Thyroid gland (tissue), 4 donors: ENCODE measurements at places on chromosomes 7 and 10. TPM values are rescaled to one million over a fixed set of nuclear protein-coding genes. Genes with fewer than 3 reads are reported as not detected.

GRCh38 chr7:155524018-155524556, 22.3 kb downstream of the CNPY1 start:
- no peaks in the 10 kb centered on the region for H3K36me3 ChIP-seq
- H3K4me3 ChIP-seq, result no peak overlapping the region

CCDC146 gene
- total RNA-seq, result 51.3 TPM

GRCh38 chr10:103445767-103446567, 6.2 kb downstream of the CALHM2 start:
- H3K4me1 ChIP-seq, result peaks cover 36% of the 10 kb centered on the region
- H3K27ac ChIP-seq, result peak overlapping the region; percentile 77
- H3K36me3 ChIP-seq, result peaks cover 53% of the 10 kb centered on the region
- H3K4me3 ChIP-seq, result no peak overlapping the region
- H3K27me3 ChIP-seq, result no peaks in the 10 kb centered on the region

DNA sequence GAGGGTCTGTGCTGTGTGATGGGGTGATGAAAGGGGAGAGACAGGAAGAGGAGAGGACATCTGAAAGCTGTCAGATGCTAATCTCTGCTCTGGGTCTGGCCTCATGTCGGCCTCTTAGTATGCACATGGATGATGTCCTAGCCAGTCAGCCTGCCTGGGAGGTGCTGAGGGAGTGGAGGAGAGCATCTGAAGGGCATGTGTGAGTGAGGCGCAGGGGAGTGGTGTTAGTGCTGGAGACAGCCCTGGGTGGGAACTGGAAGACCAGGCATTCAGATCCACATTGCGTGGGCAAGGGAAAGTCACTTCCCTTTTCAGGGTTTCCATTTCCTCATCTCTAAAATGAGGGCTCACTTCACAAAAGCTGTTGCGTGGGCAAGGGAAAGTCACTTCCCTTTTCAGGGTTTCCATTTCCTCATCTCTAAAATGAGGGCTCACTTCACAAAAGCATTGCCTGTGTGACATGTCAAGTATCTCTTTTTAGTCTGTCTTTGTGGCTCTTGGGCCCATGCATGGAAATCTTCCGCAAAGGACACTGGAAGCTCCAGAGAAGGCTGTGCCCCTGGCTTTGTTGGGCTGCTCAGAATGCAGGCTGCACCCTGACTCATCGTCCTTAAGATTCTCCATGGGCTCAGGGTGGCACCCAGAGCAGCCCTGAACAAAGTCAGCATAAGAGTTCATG, 10.0 kb downstream of the SFTPD start:
- no peaks in the 10 kb centered on the region for H3K4me1 ChIP-seq
- peak; percentile 7 for DNase-seq
- H3K4me3 ChIP-seq, result no peak overlapping the region
- H3K36me3 ChIP-seq, result no peaks in the 10 kb centered on the region

ENTPD1 gene
- 11.3 TPM for total RNA-seq

DNA sequence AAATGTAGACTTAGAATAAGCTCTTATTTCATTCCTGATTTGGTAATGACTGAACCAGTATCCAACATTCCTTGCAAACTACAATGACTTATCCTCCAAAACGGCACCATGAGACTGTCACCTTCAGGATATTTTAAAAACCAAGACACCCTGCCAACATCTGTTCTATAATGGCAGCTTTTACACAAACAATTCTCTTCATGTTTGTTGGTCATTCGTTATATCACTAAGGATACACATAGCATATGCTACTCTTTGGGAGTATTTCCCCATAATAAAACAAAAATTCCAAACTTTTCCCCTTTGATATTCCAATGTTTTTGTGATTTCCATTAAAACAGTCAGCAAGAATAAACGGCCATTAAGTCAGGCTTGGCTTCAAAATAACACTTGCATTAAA, 215.4 kb downstream of the GLI3 start:
- H3K4me3 ChIP-seq, result no peak overlapping the region
- H3K27ac ChIP-seq, result no peak overlapping the region

SYT15 gene
- total RNA-seq, result 3.9 TPM

- H3K36me3 ChIP-seq, result no peaks in the 10 kb centered on the region
- no peak overlapping the region for H3K27ac ChIP-seq
- no peak overlapping the region for H3K4me3 ChIP-seq
- peaks cover 4% of the 10 kb centered on the region for H3K4me1 ChIP-seq
Observed at GRCh38 chr10:12579954-12580858, 230.9 kb downstream of the CAMK1D start.

LARP4B gene
- 88.6 TPM for total RNA-seq

LIPF gene
- total RNA-seq, result not detected

DNA sequence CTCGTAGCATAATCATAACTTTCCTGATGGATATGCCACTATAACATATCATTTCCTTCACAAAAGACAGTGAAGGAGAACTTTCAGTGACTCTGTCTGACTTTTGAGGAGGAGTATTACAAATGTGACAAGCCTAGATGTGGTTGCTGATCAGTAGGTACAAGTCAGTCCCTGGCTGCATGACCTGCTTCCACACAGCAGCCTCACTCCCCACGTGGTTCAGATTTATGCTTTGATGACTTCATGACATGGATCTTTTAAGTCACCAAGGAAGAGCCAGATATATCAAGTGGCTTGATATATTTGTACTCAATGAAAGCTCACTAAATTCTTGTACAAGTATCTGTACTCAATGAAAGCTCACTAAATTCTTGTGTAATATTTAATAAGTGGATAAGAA, 50.9 kb upstream of the MKLN1 start:
- H3K4me1 ChIP-seq, result no peaks in the 10 kb centered on the region
- no peak overlapping the region for H3K27ac ChIP-seq
- H3K36me3 ChIP-seq, result no peaks in the 10 kb centered on the region
- no peaks in the 10 kb centered on the region for H3K27me3 ChIP-seq
- no peak overlapping the region for H3K4me3 ChIP-seq
- DNase-seq, result no peak

DNA sequence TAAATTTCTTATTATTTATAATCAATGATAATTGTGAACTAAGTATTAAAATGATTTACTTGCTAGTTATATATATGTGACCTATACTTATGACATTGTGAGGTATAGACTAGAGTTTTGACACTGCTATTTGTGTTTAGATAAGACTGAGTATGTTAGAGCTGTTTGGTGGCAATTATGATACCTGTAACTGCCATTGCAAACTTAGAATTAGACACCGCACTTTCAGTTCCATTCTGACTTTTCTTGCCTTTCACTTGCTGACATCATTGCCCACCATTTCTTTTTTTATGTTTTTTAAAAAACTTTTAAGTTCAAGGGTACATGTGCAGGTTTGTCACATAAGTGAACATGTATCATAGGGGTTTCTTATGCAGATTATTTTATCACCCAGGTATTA, 214.5 kb downstream of the MBL2 start:
- H3K36me3 ChIP-seq, result no peaks in the 10 kb centered on the region
- no peak for DNase-seq
- no peaks in the 10 kb centered on the region for H3K27me3 ChIP-seq
- H3K4me3 ChIP-seq, result no peak overlapping the region

PHYHIPL gene
- 0.29 TPM for total RNA-seq

- no peaks in the 10 kb centered on the region for H3K4me1 ChIP-seq
- no peak for DNase-seq
- no peak overlapping the region for H3K4me3 ChIP-seq
- no peaks in the 10 kb centered on the region for H3K27me3 ChIP-seq
- H3K36me3 ChIP-seq, result no peaks in the 10 kb centered on the region
Observed at GRCh38 chr7:87325576-87326370, 19.7 kb upstream of the CROT start.

- peak overlapping the region; percentile 71 for H3K27ac ChIP-seq
- no peaks in the 10 kb centered on the region for H3K27me3 ChIP-seq
- no peak for DNase-seq
- H3K36me3 ChIP-seq, result no peaks in the 10 kb centered on the region
- H3K4me1 ChIP-seq, result peaks cover 65% of the 10 kb centered on the region
Observed at GRCh38 chr10:124064676-124065075, 28.7 kb downstream of the CHST15 start.

- no peak overlapping the region for H3K27ac ChIP-seq
- H3K4me1 ChIP-seq, result no peaks in the 10 kb centered on the region
- no peak overlapping the region for H3K4me3 ChIP-seq
- no peaks in the 10 kb centered on the region for H3K27me3 ChIP-seq
- no peaks in the 10 kb centered on the region for H3K36me3 ChIP-seq
Observed at GRCh38 chr10:22997096-22997495, 69.2 kb downstream of the ARMC3 start.

ADGRA1 gene
- 0.24 TPM for total RNA-seq

GRCh38 chr10:123309731-123310130, 155.5 kb downstream of the BUB3 start:
- H3K27me3 ChIP-seq, result no peaks in the 10 kb centered on the region
- H3K27ac ChIP-seq, result no peak overlapping the region
- no peak overlapping the region for H3K4me3 ChIP-seq
- H3K36me3 ChIP-seq, result no peaks in the 10 kb centered on the region

DNA sequence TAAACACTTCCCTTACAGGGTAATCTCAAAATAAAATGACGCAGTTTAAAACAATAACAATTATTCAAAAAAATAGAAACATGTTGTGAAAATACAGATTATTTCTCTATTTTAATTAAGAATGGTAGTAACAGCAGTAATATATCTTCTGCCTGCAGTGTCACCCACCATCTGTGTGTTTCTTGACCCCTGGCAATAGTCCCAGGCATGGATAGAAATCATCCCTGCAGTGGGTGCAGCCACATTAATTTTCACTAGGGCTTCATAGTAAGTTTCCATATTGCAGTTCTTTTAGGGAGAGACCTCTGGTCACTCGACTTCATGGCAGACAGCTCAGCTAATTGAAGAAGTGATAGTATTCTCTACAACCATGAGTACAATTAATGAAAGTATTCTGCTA, 470.1 kb upstream of the TEX47 start:
- H3K4me1 ChIP-seq, result no peaks in the 10 kb centered on the region
- no peak overlapping the region for H3K27ac ChIP-seq
- no peaks in the 10 kb centered on the region for H3K36me3 ChIP-seq

FXYD4 gene
- total RNA-seq, result not detected

- no peak overlapping the region for H3K4me3 ChIP-seq
- H3K27me3 ChIP-seq, result no peaks in the 10 kb centered on the region
- no peak for DNase-seq
- H3K36me3 ChIP-seq, result no peaks in the 10 kb centered on the region
- no peaks in the 10 kb centered on the region for H3K4me1 ChIP-seq
Observed at GRCh38 chr7:137685433-137686164, 161.2 kb downstream of the DGKI start.

NPY4R gene
- not detected for total RNA-seq

ZNF736 gene
- 14.4 TPM for total RNA-seq

- no peak for DNase-seq
- H3K4me1 ChIP-seq, result no peaks in the 10 kb centered on the region
- H3K27ac ChIP-seq, result no peak overlapping the region
- H3K36me3 ChIP-seq, result no peaks in the 10 kb centered on the region
- H3K27me3 ChIP-seq, result no peaks in the 10 kb centered on the region
Observed at GRCh38 chr7:88167223-88167622, 52.6 kb downstream of the SRI start.

PAPOLB gene
- 1.4 TPM for total RNA-seq

GRCh38 chr7:121531175-121532070, 135.3 kb upstream of the FAM3C start:
- no peaks in the 10 kb centered on the region for H3K4me1 ChIP-seq
- no peak for DNase-seq
- no peak overlapping the region for H3K27ac ChIP-seq
- H3K27me3 ChIP-seq, result no peaks in the 10 kb centered on the region
- H3K4me3 ChIP-seq, result no peak overlapping the region

CRPPA gene
- total RNA-seq, result 4.0 TPM

- H3K4me3 ChIP-seq, result no peak overlapping the region
- H3K27me3 ChIP-seq, result no peaks in the 10 kb centered on the region
- H3K4me1 ChIP-seq, result no peaks in the 10 kb centered on the region
- no peaks in the 10 kb centered on the region for H3K36me3 ChIP-seq
Observed at GRCh38 chr7:20199015-20199737, 18.0 kb downstream of the MACC1 start.

- H3K27ac ChIP-seq, result no peak overlapping the region
- H3K4me3 ChIP-seq, result no peak overlapping the region
- H3K4me1 ChIP-seq, result no peaks in the 10 kb centered on the region
Observed at GRCh38 chr10:130335336-130335735, 199.1 kb downstream of the GLRX3 start.

MOGAT3 gene
- total RNA-seq, result not detected

DNA sequence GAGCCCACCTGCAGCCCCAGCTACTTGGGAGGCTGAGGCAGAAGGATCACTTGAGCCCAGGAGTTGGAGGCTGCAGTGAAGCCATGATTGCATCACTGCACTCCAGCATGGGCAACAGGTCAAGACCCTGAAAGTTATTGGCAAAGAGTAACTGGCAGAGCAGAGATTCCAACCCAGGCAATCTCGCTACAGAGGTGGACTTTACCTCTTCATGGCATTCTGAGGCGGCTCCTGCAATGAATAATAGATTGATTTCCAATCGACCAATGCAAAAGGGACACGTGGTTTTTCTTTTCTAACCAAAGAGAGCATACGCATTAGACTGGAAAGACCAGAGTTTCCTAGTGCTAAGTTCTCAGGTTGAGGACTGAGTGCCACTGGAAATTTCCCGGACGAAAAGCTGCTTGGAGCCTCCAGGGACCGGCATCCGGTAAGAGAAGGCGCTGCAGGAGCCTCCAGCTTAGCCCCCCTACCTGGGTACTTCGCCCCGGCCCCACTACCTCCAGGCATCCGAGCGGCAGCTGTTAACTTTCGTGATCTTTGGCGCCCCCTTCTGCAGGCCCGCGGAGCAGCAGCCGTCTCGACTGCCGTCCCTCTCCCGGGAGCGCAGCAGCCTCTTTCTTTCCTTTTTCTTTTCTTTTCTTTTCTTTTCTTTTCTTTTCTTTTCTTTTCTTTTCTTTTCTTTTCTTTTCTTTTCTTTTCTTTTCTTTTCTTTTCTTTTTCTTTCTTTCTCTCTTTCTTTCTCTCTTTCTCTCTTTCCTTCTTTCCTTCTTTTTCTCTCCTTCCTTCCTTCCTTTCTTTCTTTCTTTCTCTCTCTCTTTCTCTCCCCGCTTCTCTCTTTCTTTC, 4.1 kb downstream of the MBLAC1 start:
- H3K27ac ChIP-seq, result no peak overlapping the region
- H3K27me3 ChIP-seq, result no peaks in the 10 kb centered on the region
- H3K4me3 ChIP-seq, result no peak overlapping the region
- no peaks in the 10 kb centered on the region for H3K36me3 ChIP-seq

GRCh38 chr7:21939858-21940372, 5.8 kb downstream of the CDCA7L start:
- no peaks in the 10 kb centered on the region for H3K27me3 ChIP-seq
- peaks cover 52% of the 10 kb centered on the region for H3K4me1 ChIP-seq
- H3K27ac ChIP-seq, result peak overlapping the region; percentile 76
- no peaks in the 10 kb centered on the region for H3K36me3 ChIP-seq
- no peak overlapping the region for H3K4me3 ChIP-seq

SPDYE16 gene
- not detected for total RNA-seq

STAG3 gene
- total RNA-seq, result 1.5 TPM

CTAGE15 gene
- total RNA-seq, result 5.9 TPM

- DNase-seq, result peak; percentile 77
- H3K27ac ChIP-seq, result no peak overlapping the region
- H3K4me3 ChIP-seq, result peak overlapping the region; percentile 26
- peaks cover 6% of the 10 kb centered on the region for H3K4me1 ChIP-seq
- no peaks in the 10 kb centered on the region for H3K36me3 ChIP-seq
Observed at GRCh38 chr7:2451171-2452073, 24.8 kb downstream of the GRIFIN start.
